Activated naive CD4-positive, alpha-beta T cell (primary cell): ENCODE measurements at places on chromosomes 2 and 18.

DNA sequence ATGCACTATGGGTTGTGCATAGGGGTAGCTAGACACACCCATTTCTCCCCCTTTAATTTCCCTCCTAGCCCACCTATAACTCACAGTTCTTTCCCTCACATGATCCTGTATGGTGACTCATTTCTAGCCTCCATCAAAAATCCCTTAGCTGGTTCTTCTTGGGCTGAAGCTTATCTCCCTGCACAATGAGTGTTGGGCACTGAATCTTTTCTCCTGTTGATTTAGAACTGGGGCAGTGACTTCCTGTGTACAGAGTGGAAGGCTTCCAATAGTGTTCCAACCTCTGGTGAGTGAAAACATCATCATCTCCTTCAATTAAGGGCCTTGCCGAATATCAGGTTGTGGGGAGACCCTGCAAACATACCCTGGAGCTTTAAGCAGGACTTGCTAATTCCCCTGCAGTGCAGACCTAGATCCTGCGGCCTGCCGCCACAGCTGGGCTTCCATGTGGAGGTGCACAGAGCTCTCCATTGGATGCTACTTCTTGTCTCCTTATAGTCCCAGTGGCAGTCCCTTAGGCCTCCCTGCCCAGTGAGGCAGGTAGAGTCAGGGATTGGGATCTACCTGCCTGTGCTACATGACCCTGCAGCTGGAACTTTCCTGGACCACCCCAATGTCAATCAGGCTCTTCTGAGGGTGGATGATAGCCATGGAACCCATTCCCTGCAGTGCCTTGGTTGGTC is 121.8 kb downstream of the PLB1 start:
- DNase-seq = no peak

DNA sequence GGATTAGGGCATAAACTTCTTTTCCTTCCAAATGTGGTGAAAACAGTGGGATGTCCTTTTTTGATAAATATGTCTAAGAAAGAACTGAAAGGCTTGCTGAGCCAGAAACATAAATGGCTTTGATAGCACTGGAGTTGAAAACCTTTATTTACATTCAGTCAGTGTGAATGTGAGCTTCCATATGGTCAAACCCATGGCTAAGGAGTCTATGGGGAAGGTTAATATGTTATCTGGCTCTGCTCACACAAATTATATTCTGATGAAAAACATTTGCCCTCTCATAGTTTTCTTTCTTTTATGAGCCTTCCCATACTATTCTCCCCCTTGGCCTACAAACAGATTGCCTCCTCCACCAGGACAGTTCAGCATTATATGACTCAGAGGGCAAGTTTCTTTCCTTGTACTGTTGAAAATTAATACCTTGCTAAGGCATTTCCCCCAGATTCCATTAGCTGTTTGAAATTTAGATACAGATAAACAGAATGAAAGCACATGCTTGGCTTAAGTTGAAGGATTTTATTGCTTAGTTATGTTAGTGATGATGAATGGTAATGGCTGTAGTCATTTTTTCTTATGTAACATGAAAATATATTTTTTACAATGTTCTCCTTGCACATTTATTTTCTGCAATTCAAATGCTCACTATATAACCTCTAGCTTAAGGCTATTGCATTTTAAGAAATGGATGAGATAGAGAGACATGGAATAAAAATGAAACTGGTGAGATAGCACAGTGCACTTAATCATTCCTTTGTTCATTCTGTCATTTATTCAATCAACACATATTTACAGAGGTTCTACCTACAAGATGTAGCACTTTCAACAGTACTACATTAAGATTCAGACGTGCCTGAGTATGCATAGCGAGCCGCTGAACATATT is 544.1 kb downstream of the LRRTM4 start:
- DNase-seq = no peak

DNA sequence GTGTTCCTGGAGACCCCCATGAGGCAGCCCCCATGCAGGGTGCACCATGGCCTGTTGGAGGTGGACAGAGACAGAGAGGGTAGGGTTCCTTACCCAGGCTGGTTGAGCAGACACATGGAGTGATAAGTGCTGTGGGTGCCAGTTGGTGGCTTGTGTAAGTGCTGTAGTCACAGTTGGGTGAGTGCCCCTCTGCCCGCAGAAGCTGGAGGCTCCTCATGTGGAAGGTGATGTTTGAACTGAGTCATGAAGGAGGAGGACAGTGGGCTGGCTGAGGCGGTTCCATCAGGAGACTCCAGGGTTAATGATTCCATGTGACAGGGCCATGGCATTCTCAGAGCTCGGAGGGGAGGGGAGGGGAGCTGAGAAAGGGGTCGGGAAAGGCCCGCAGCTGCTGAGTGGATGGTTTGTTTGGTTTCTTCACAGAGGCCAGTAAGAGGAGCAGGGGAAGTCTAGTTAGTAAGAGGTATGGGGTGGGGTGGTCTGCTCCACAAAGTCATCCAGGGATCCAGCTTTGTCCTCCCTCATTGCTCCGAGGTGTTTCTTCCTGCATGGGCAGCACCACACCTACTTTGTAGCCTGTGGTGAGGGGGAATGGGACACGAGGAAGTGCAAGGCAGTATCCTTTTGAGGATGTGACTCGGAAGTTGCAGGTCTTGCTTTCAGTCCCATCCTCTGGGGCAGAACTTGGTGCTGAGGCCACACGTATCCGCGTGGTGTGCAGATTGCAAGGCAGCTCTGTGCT is 13.6 kb downstream of the IMPA2 start:
- DNase-seq = no peak

DNA sequence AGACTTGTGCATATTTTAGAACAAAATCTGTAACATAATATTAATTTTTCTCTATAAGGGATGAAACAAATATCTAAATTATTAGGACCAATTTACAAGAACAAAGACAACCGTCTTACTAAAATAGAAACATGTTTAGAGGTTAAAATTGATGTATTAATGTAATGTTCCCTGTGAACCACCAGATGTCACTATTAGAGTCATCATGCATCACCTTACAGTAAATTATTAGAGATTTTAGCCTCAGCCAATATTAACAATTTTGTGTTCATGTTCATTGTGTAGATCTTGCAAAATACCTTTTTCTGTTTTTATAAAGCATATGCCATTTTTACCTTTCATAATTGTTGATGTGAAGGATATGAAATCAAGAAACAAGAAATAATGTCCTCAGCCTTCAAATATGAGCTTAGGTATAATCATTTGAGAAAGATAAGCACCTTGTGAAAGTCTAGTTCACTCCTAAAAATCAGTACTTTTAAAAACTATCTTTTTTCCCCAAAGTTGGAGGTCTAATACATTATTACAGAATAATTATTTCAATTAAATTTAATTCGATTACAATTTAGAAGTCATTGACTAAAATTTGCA is 344.3 kb upstream of the KCNH7 start:
- no peak for DNase-seq

- no peak for DNase-seq
Observed at GRCh38 chr2:46803911-46804670, 111.5 kb downstream of the MCFD2 start.

GRCh38 chr2:26904839-26905238 is 56.9 kb downstream of the DPYSL5 start:
- DNase-seq = no peak

GRCh38 chr18:54736981-54737380 is 91.3 kb upstream of the RAB27B start:
- DNase-seq = no peak

GRCh38 chr18:13616525-13617035 is 109.8 kb downstream of the FAM210A start:
- no peak for DNase-seq

DNA sequence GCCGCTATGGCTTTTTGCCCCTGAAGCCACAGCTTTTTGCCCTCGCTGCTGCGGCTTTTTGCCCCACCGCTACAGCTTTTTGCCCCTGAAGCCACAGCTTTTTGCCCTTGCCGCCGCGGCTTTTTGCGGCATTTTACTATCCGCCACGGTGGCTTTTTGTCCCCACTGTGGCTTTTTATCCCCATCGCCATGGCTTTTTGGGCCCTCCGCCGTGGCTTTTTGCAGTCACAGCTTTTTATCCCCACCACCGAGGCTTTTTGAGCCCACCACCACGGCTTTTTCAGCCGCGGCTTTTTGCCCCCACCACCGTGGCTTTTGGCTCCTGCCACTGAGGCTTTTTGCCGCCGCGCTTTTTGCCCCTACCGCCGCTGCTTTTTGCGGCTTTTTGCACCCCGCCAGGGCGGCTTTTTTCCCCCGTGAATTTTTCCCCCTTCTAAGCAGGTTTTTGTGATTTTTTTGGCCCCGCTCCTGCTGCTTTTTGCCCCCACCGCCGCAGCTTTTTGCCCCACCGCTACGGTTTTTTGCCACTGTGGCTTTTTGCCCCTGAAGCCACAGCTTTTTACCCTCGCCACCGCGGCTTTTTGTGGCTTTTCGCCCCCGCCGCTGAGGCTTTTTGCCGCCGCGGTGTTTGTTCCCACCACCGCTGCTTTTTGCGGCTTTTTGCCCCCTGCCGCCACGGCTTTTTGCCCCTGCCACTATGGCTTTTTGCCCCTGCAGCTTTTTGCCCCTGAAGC is 2797.2 kb upstream of the TEKT4 start:
- no peak for DNase-seq

- DNase-seq = no peak
Observed at GRCh38 chr2:161355983-161356382, 47.8 kb downstream of the PSMD14 start.

DNA sequence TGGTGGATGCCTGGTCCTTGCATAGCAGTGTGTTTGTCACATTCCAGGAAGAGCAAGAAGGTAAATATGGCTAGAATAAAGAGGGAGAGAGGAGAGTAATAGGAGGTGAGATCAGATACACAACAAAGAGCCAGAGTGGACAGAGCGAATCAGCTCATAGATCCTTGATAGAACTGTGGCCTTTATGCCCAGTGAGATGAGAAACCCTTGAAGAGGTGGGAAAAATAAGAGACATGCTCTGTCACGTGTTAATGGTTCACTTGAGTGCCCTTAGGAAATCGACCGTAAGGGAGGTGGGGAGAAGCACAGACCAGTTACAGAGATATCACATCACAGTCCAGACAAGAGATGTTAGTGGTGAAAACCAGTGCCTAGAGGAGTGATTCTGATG is 84.7 kb upstream of the RAB27B start:
- DNase-seq = no peak

DNA sequence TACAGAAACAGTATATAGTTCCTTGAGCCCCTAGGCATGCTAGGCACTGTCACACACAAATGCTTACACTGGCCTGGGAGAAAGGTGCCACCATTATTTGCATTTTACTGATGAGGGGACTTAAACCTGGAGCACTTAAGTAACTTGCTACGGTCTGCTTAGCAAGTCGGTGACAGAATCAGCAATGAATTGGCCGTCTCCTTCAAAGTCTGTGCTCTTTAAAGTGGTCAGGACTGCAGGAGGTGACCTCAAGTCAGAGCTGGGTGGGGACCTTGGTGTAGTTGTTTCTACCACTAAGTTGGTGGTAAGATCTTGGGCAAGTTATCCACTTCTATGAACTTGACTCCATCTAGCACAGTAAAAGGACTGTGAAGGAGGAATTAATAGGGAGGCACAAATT is 34.8 kb downstream of the PTPRM start:
- no peak for DNase-seq

- no peak for DNase-seq
Observed at GRCh38 chr2:160532388-160532787, 38.8 kb upstream of the RBMS1 start.

- DNase-seq = no peak
Observed at GRCh38 chr2:139383532-139383931, 603.3 kb upstream of the NXPH2 start.

GRCh38 chr2:169839954-169840746 is 12.9 kb downstream of the UBR3 start:
- no peak for DNase-seq

- DNase-seq = no peak
Observed at GRCh38 chr2:215850380-215850779, 163.0 kb downstream of the MREG start.

GRCh38 chr2:34371711-34372110 is 772.6 kb upstream of the FAM98A start:
- DNase-seq = no peak

DNA sequence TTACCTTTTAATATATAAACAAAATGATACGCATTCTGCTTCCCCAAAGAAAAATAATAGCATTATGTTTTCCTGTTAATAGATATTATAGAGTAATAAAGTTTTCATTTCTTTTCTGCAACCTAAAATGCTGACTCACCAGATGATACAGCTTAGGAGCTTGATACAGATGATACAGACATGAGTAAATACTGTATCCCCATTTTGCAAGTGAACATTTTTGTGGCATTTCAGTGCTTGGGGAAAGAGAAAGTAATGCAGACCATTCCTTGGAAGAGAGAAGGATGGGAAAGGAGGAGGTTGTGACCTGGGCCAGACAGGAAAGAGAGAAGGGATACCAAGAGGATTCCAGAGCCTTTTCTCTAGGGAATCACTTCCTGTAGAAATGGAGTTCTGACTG is 97.5 kb upstream of the FSHR start:
- DNase-seq = no peak

DNA sequence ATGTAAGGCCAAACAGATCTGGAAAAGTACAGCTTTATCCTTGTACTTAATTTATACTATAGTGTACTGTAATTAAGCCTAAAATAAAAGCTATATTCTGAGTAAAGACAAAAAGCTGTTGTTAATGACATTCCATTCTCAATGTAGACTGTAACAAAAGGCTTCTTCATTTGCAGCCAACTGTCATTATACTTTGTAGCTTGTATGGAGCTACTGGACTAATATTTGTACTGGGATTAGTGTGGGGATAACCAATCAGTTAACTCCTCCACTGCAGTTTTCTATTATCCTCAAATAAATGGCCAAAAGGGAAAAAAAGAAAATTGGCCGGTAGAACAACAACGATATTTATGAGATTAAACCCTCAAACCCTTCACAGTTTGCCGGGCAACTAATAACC is 66.5 kb downstream of the STK39 start:
- no peak for DNase-seq

DNA sequence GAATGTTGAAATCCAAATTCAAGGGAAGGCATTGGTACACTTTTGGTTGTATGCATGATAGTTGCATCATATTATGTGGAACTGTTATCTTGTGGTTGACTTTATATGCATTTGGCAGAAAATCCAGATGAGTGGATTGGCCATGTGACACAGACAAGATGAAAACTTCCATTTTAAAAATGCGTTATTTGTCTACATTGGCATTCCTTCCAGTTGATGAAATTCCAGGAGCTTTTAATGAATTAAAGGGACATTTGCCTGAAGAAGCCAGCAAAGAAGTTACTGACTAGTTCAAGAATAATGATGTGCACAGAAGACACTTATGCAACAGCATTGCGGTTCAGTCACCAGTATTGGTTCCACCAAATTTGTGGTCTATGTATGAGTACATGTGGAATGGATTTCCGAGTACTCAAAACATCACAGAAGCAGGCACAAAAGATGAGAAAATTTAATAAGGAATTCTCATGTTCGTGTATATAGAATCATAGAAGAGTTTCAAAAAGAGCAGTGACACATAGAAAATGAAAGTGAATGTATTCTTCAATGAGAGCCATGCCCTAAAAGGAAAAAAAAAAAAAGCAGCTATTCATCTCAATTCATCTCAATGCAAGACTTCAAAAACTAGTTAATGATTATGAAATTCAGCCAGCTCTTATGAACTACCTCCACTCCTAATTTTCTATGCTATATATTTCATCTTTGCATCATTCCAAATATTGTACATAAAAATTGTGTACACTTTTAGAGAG is 232.1 kb downstream of the RBM43 start:
- no peak for DNase-seq
